ENCODE measurements at places on chromosomes 16 and 17.

- DNase-seq: peak; percentile 17
Observed at GRCh38 chr17:29760279-29761039, 137.7 kb upstream of the CORO6 start.

GRCh38 chr17:227946-228615 is 46.6 kb upstream of the DOC2B start:
- DNase-seq: no peak

GRCh38 chr17:71380535-71380934 is 740.3 kb upstream of the SOX9 start:
- no peak for DNase-seq

DNA sequence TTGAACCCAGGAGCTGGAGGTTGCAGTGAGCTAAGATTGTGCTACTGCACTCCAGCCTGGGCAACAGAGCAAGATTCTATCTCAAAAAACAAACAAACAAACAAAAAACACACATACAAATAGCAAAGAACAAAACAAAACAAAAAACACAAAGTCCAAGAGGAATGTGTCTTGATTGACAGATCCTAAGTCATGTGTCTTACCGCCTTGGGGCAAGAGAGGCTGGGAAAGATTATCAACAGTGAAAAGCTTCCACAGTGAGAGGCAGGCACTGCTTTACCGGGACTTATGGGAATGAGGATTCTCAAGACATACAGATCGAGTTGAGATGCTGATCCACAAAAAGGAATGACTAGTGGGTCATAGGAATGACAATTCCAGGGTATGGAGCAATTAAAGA is 62.7 kb upstream of the GAS7 start:
- no peak for DNase-seq

GRCh38 chr17:18959071-18959844 is 7.3 kb downstream of the SLC5A10 start:
- DNase-seq: no peak

DNA sequence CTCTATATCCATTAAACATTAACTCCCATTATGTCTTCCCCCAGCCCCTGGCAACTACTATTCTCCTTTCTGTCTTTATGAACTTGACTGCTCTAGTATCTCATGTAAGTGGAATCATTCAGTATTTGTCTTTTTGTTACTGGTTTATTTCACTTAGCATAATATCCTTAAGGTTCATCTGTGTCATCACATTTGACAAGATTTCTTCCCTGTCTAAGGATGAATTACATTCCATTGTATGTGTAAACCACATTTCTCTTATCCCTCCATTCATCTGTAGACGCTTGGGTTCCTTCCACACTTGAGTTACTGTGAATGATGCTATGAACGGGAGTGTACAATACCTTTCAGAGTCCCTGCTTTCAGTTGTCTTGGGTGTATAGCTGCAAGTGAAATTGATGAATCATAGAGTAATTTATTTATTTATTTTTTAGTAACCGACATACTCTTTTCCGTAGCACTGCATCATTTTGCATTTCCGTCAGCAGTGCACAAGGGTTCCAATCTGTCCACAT is 399.7 kb upstream of the RBFOX1 start:
- DNase-seq: peak; percentile 11
